ENCODE measurements at places on chromosomes 13 and 19. TPM values are rescaled to one million over a fixed set of nuclear protein-coding genes. Genes with fewer than 3 reads are reported as not detected.

Gene SLC25A30
- total RNA-seq = 12.2 TPM

Gene MAN2B1
- 88.9 TPM for total RNA-seq

Gene CGB1
- total RNA-seq = not detected

Gene FAM216B
- not detected for total RNA-seq

Gene ARHGAP33
- 18.3 TPM for total RNA-seq

Gene LAIR2
- total RNA-seq = not detected

Gene EPSTI1
- 80.6 TPM for total RNA-seq

DNA sequence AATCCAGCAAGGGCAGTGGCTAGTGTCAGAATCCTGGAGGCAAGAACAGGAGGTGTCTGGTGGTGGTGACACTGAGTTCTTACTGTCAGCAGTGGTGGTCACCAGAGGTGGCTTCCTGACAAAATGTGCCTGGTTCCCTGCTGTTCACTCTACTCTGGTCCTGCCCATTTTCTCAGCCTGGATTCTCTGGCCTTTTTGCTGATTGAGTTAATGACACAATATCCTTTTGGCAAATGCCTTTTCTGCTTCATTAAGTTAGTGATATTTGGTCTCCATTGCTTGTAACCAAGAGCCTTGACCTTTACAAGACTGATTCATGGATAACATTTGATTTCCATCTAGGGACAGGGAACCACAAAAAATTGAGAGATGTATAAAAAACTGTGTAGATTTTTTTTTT lies 51.1 kb downstream of the RFC3 start:
- H3K27ac ChIP-seq = no peak overlapping the region
- no peak for DNase-seq

DNA sequence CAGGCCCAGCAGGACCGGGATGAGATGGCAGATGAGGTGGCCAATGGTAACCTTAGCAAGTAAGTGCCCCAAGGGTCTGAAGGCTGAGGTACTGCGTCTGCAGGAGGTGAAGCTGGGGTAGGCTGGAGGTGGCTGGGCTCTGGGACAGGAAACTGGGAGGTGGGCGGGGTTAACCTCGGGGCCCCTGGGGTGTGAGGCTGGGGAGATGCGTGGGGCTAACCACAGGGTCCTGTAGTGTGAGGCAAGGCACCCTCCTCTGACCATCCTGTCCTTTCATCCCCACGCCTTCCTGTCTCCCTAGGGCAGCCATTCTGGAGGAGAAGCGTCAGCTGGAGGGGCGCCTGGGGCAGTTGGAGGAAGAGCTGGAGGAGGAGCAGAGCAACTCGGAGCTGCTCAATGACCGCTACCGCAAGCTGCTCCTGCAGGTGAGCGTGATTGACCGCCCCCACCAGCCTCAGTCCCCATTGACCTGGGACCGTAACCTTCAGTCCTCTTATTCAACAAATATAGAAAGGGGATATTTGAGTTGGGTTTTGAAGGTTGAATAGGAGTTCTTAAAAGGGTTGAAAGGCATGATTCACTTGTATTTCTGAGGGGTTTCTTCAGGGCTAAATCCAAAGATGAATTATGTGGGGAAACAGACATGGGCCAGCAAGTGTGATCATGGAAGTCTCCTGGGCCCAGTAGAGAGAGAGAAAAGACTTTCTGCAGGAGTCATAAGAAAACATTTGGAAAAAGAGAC lies 35.7 kb downstream of the KCNC3 start:
- DNase-seq = no peak
- no peaks in the 10 kb centered on the region for H3K27me3 ChIP-seq
- no peak overlapping the region for H3K27ac ChIP-seq
- H3K4me3 ChIP-seq = no peak overlapping the region

DNA sequence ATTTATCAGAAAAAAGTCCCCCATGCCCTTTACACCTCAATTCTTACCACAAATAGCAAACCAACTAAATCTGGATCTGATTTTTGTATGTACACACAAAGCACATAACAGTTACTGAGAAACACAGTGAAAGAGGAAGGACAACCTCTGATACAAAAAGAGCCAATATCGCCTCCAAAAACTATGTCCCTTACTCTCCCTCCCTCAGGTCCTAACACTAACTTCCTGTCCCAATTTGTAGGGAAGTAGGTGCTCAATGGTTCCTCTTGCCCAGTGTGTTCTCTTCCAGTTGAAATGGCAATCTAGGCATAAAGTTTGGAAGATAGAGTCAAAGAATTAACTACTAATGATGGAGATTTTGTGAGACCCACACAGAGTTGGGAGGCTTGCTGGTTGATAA lies 15.8 kb upstream of the FPR3 start:
- no peak for DNase-seq
- no peak overlapping the region for H3K4me3 ChIP-seq
- no peaks in the 10 kb centered on the region for H3K36me3 ChIP-seq
- no peaks in the 10 kb centered on the region for H3K27me3 ChIP-seq
- no peaks in the 10 kb centered on the region for H3K4me1 ChIP-seq

GRCh38 chr13:50257646-50258045 lies 242.4 kb downstream of the KCNRG start:
- no peak overlapping the region for H3K4me3 ChIP-seq
- H3K27me3 ChIP-seq = no peaks in the 10 kb centered on the region
- no peaks in the 10 kb centered on the region for H3K36me3 ChIP-seq
- no peak for DNase-seq

DNA sequence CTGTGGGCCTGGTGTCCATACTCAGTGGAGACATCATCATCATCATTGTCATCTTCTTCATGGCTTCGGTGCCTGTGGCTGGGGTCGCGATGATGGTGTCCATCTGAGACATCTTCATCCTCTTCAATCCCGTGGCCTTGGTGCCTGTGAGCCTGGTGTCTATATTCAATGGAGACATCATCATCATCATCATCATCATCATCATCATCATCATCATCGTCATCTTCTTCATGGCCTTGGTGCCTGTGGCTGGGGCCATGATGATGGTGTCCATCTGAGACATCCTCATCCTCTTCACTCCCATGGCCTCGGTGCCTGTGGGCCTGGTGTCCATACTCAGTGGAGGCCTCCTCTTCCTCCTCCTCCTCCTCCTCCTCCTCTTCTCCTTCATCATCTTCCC lies 917 bp downstream of the HRC start:
- H3K4me3 ChIP-seq = no peak overlapping the region
- H3K27me3 ChIP-seq = no peaks in the 10 kb centered on the region
- no peak for DNase-seq
- H3K27ac ChIP-seq = no peak overlapping the region

- DNase-seq = no peak
- H3K4me1 ChIP-seq = no peaks in the 10 kb centered on the region
- H3K36me3 ChIP-seq = no peaks in the 10 kb centered on the region
- no peaks in the 10 kb centered on the region for H3K27me3 ChIP-seq
Measured at GRCh38 chr13:68666774-68667397, 1436.8 kb upstream of the PCDH9 start.

DNA sequence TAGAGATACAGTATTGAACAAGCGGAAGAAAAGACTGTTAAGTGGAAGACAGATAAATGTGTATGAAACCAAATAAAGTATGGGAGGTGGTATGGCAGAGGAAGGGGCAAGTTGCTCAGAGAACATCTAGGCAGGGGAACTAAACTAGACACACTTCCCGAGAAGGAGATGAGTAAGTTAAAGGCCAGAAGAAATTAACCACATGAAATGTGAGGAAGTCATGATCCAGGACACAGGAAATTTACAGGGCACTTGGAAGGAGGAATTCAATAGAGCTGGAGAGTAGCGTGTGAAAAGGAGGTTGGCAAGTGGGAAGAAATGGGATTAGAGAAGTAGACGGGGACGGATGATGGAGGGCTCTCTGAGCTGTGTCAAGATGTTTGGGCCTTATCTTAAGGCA lies 208.8 kb downstream of the COG6 start:
- H3K4me3 ChIP-seq = no peak overlapping the region
- no peak overlapping the region for H3K27ac ChIP-seq
- no peak for DNase-seq
- H3K4me1 ChIP-seq = no peaks in the 10 kb centered on the region
- H3K27me3 ChIP-seq = no peaks in the 10 kb centered on the region

- H3K27me3 ChIP-seq = peaks cover 1% of the 10 kb centered on the region
- no peak overlapping the region for H3K4me3 ChIP-seq
- no peaks in the 10 kb centered on the region for H3K36me3 ChIP-seq
- H3K27ac ChIP-seq = no peak overlapping the region
- no peaks in the 10 kb centered on the region for H3K4me1 ChIP-seq
Measured at GRCh38 chr13:108987517-108987916, 358.1 kb downstream of the MYO16 start.

- no peak overlapping the region for H3K4me3 ChIP-seq
- no peak overlapping the region for H3K27ac ChIP-seq
- H3K4me1 ChIP-seq = no peaks in the 10 kb centered on the region
- DNase-seq = no peak
Measured at GRCh38 chr13:36673352-36673751, 468 bp upstream of the SERTM1 start.

- no peaks in the 10 kb centered on the region for H3K27me3 ChIP-seq
- no peak overlapping the region for H3K27ac ChIP-seq
- no peak for DNase-seq
- H3K4me3 ChIP-seq = no peak overlapping the region
Measured at GRCh38 chr13:40480012-40480914, 186.2 kb downstream of the FOXO1 start.

- H3K27ac ChIP-seq = peak within 1 kb of the TSS; percentile 80
- DNase-seq = peak; percentile 98
- H3K4me3 ChIP-seq = peak within 1 kb of the TSS; percentile 93
- no peaks in the 10 kb centered on the region for H3K36me3 ChIP-seq
Measured at GRCh38 chr19:17266975-17267788, at the start of gene BABAM1. TSS of gene BABAM1 (plus strand) at chr19:17267443. CDS start at chr19:17268807, 1,364 bp downstream.

DNA sequence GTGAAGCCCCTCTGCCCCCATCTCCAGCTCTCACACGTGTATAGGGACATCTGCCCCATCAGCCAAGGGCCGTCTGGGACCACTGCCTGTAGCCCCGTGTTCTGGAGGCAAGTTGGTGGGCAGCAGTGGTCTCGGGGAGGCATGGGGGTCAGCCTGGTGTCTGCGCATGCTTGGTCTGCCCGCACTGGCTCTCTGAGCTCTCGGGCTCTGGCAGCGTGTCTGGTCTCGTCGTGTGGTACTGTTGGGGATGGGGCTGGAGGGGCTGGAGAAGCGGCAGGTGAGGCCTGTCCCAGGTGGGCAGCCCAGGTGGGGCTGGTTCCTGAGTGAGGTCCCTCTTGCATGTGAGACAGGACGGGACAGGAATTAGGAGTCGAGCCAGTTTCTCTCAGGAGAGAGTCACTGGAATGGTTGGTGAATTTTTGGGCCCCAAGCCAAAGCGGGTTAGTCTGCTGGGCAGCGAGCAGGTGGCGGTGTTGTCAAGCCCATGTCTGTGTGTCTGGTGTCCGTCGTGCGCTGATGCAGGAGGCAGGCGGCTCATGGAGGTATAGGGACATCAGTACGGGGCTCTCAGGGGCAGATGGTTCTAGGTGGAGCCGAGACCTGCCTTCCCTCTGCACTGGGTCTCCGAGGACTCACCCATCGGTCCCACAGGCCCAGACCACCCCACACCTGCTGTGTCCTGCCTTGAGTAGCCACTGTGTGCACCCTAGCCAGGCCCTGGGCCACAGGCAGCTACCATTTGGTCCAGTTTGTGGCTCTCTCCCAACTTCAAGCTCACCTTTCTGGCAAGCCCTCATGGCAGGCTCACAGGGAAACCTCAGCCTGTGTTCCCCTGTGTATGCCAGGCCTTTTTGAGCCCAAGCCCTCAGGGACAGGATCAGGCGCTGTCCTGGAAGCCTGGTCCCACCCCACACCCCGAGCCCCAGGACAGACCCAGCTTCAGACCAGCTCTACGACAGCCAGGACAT lies 18.2 kb downstream of the COMP start:
- H3K27ac ChIP-seq = no peak overlapping the region
- H3K27me3 ChIP-seq = no peaks in the 10 kb centered on the region
- no peak overlapping the region for H3K4me3 ChIP-seq
- no peaks in the 10 kb centered on the region for H3K36me3 ChIP-seq
- no peaks in the 10 kb centered on the region for H3K4me1 ChIP-seq

DNA sequence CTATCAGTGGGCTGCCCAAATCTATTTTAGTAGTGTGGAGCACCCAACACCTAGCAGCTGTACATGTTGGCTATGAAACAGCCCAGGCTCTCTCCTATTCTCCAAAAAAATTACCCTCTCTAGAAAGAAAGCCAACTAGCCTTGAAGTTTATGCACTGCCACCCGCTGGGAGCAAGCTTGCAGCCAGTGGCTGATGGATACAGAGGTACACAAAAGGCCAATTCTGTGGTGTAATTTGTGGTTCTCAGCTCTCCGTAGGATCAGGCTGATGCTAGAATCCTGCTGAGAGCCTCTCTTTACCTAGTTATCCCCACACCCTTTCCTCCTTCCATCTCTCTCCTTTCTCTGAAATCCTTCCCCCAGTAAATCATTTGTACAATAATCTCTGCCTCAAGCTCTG lies 1120.7 kb downstream of the DIAPH3 start:
- no peaks in the 10 kb centered on the region for H3K27me3 ChIP-seq
- DNase-seq = no peak
- H3K27ac ChIP-seq = no peak overlapping the region
- H3K4me1 ChIP-seq = no peaks in the 10 kb centered on the region
- no peaks in the 10 kb centered on the region for H3K36me3 ChIP-seq

DNA sequence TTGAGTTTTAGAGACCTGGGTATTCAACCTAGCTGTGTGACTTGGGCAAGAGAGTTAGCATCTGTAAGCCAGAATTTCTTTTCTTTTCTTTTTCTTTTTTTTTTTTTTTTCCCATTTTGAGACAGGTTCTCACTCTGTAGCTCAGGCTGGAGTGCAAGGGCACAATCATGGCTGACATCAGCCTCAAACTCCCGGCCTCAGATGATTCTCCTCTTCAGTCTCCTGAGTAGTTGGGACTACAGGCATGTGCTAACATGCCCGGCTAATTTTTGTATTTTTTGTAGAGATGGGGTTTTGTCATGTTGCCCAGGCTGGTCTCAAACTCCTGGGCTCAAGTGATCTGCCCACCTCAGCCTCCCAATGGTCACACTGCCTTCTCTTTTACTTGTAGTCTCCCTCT lies 33.0 kb downstream of the ZMYM2 start:
- DNase-seq = no peak
- no peaks in the 10 kb centered on the region for H3K27me3 ChIP-seq
- H3K36me3 ChIP-seq = peaks cover 3% of the 10 kb centered on the region

DNA sequence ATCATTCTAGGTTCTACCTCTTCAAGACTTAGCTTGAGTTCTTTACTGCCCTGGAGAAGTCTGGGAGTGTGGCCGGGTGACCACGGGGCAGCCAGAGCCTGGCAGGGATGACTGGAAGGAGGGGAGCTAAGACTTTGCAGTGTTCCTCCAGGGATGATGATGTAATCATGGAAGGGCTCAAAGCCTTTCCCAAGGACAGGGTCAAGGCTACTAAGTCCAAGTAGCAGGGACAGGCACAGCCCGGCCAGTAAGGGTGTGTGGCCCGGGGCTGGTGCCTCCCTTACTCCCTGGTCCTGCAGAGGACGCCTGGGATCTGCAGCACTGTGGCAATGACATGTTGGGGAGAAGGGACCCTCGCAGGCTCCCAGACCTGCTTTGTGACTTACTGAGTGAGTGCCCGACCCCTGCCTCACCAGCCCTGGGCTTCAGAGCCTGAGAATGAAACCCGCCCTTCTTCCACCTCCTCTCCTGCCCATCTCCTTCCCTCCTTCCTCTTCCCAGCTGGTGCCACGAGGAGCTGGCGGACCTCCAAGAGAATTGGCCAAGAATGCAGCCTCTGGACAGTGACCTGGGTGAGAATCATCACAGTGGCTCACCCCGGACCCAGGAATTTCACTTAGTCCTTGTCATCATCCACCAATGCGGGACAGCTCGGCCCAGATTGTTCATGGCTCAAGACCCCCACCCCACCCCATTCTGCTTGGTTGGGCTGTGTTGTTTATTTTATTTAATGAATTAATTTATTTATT lies 15.6 kb upstream of the FBXO17 start:
- no peak overlapping the region for H3K4me3 ChIP-seq
- DNase-seq = no peak
- no peaks in the 10 kb centered on the region for H3K36me3 ChIP-seq
- H3K27ac ChIP-seq = no peak overlapping the region
